ENCODE measurements at places on chromosomes 2 and 18. TPM values are rescaled to one million over a fixed set of nuclear protein-coding genes. Genes with fewer than 3 reads are reported as not detected.

Gene UGT1A9
- not detected for total RNA-seq

Gene CD226
- not detected for total RNA-seq

Gene FRZB
- 0.21 TPM for total RNA-seq

Gene ABCG8
- not detected for total RNA-seq

Gene WDFY1
- total RNA-seq: 54.9 TPM

Gene BMP10
- not detected for total RNA-seq

Gene TCF23
- not detected for total RNA-seq

Gene TUBA3D
- not detected for total RNA-seq

Measured in airway epithelial cell (primary cell).